ENCODE measurements at places on chromosomes 16 and 17. TPM values are rescaled to one million over a fixed set of nuclear protein-coding genes. Genes with fewer than 3 reads are reported as not detected.

- no peaks in the 10 kb centered on the region for H3K27me3 ChIP-seq
- H3K36me3 ChIP-seq: no peaks in the 10 kb centered on the region
- peak overlapping the region; percentile 77 for H3K4me3 ChIP-seq
- no peak for DNase-seq
- H3K4me1 ChIP-seq: peaks cover 40% of the 10 kb centered on the region
Measured at GRCh38 chr16:89829630-89830437, 1.6 kb downstream of the SPIRE2 start.

- no peak for DNase-seq
- no peak overlapping the region for H3K27ac ChIP-seq
- no peaks in the 10 kb centered on the region for H3K27me3 ChIP-seq
- peaks cover 36% of the 10 kb centered on the region for H3K4me1 ChIP-seq
Measured at GRCh38 chr17:57956291-57957119, 1.3 kb upstream of the CUEDC1 start.

DNA sequence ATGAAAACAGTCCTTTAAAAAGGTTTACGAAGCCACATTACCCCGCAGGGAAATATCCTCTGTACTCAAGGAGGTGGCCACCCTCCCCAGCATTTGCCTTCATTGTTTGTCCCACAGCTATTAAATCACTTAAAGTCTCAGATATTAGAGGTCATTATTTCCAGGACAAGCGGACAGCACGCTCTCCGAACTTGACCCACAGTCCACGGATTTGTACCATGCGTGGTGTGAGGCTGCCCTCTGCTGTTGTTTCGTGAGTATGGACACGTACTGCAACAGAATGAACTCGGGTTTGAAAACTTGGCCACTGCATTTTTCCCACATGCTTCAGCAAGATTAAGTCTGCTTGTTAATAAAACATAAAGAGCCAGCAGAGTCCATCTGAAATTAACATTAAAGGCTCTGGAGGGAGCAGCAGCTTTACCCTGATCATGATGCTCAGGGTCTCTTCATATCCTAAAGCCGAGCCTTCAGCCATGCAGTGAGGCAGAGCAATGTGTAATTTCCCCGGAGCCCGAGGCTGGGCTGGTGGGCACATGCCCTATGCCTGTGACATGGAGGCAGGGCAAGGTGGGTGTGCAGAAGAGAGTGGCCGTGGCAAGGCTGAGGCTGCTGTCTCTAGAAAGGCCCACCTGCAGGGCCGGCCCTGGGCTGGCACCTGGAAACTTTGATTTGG, 19.7 kb downstream of the MEAK7 start:
- H3K36me3 ChIP-seq: peaks cover 26% of the 10 kb centered on the region
- no peaks in the 10 kb centered on the region for H3K27me3 ChIP-seq
- H3K4me3 ChIP-seq: no peak overlapping the region
- H3K27ac ChIP-seq: no peak overlapping the region
- H3K4me1 ChIP-seq: no peaks in the 10 kb centered on the region

DNA sequence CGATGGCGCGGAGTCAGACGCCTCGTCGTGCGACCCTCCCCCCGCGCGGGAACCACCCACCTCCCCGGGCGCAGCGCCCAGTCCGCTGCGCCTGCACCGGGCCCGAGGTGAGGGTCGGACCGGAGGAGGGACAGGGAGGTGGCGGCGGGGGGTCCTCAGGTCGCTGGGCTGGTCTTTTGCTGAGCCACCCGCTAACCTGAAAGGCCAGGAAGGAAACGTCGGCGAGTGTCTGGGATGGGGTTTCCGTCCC, 4.9 kb downstream of the TBX2 start:
- H3K27ac ChIP-seq: no peak overlapping the region
- no peaks in the 10 kb centered on the region for H3K27me3 ChIP-seq
- H3K4me3 ChIP-seq: no peak overlapping the region

GRCh38 chr16:27508476-27508875, 41.2 kb downstream of the GTF3C1 start:
- no peaks in the 10 kb centered on the region for H3K4me1 ChIP-seq
- H3K36me3 ChIP-seq: peaks cover 36% of the 10 kb centered on the region
- no peak overlapping the region for H3K27ac ChIP-seq
- H3K27me3 ChIP-seq: no peaks in the 10 kb centered on the region
- H3K4me3 ChIP-seq: no peak overlapping the region

DNA sequence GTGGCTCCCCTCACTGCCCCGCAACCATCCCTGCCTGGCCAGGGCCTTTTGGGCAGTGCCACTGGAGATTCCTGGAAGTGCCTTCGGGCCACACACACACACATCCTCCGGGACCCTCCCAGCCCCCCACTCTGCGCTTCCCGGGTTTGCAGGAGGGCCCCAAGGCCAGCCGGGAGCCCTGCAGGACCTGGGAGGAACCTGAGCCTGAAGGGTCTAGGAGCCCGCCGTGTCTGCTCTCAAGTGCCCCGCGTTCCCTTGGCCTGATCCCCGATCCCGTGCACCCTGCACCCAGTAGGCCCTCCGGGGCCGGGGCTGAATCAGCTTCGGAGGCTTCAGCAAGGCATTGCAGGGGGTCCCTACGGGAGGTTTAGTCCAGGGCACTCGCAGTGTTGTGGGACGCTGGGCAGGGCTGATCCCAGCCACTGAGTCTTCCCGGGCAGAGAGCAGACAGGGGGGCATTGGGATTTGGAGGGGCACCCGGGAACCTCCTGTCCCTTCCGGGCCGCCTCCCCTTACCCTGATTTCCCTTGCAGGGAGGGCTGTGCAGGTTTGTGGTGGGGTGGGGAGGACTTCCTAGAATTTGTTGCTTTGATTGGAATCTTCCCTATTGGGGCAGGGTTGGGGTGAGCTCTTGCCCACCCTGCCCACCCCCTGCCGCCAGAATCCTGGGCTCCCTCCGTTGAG, 36.9 kb downstream of the TMEM235 start:
- H3K4me1 ChIP-seq: no peaks in the 10 kb centered on the region
- no peak overlapping the region for H3K4me3 ChIP-seq
- no peaks in the 10 kb centered on the region for H3K36me3 ChIP-seq
- no peak overlapping the region for H3K27ac ChIP-seq

- no peaks in the 10 kb centered on the region for H3K27me3 ChIP-seq
- H3K27ac ChIP-seq: no peak overlapping the region
- DNase-seq: no peak
- H3K4me1 ChIP-seq: no peaks in the 10 kb centered on the region
Measured at GRCh38 chr17:48160177-48161081, 52.9 kb downstream of the SNX11 start.

The KRT31 gene
- total RNA-seq: not detected
